Lung (tissue), 17 donors: ENCODE measurements at places on chromosomes 3 and 15. TPM values are rescaled to one million over a fixed set of nuclear protein-coding genes. Genes with fewer than 3 reads are reported as not detected.

SGO1 gene
- total RNA-seq: 0.98 TPM

NR2C2 gene
- 71.0 TPM for total RNA-seq

CCDC33 gene
- total RNA-seq: 12.1 TPM

CLDN18 gene
- total RNA-seq: 316 TPM

ADAMTSL3 gene
- total RNA-seq: 11.7 TPM

FOXB1 gene
- total RNA-seq: not detected

P2RY13 gene
- 4.0 TPM for total RNA-seq

OR5K2 gene
- total RNA-seq: not detected

DYNC1LI1 gene
- total RNA-seq: 50.7 TPM

CYP8B1 gene
- total RNA-seq: not detected

C2CD4B gene
- 12.6 TPM for total RNA-seq

ZNF654 gene
- total RNA-seq: 10.5 TPM

WNT7A gene
- 2.0 TPM for total RNA-seq

STARD9 gene
- 12.3 TPM for total RNA-seq

GRCh38 chr15:35089551-35089950 lies 4.5 kb upstream of the NANOGP8 start:
- DNase-seq: no peak

DNA sequence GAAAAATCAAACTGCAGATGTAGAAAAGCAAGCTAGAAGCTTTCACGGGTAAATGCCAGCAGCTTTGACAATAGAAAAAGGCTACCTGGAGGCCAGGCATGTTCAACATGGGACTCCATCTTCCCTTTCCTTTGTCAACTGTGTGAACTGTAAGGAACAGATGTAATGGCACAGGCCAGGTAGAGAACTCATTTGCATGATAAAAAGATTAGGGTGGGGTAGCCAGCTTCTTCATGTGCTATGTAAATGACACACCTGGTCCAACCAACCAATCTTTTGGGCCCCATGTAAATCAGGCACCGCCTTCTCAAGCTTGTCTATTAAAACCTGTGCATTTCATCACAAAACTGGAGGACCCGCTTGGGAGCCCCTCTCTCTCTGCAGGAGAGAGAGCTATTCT lies 686.5 kb upstream of the GOLIM4 start:
- DNase-seq: no peak

- DNase-seq: no peak
These were observed 65.7 kb upstream of the HES1 start for GRCh38 chr3:194070220-194070633.

- no peak for DNase-seq
These were observed 48.8 kb downstream of the STRIT1 start for GRCh38 chr3:155244699-155245098.

DNA sequence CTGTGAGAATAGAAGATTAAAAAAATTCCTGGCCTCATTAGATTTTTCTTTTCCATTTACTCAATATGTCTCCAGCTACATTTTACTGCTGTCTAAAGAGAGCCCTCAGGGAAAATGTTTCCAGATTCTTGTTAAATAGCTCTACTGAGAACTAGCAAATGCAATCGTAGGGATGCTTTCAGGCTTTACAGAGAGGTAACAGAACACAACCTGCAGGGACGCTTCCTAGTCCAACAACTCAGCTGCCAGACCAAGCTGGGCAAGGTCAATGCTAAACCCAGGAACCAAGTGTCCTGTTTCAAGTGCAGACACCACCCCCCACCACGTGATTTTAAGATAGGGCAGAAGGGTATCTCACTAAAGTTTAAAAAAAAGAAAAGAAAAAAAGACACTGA lies 25.2 kb downstream of the ARHGEF3 start:
- no peak for DNase-seq

- DNase-seq: no peak
These were observed 131.5 kb upstream of the PLXNA1 start for GRCh38 chr3:126851382-126851781.

DNA sequence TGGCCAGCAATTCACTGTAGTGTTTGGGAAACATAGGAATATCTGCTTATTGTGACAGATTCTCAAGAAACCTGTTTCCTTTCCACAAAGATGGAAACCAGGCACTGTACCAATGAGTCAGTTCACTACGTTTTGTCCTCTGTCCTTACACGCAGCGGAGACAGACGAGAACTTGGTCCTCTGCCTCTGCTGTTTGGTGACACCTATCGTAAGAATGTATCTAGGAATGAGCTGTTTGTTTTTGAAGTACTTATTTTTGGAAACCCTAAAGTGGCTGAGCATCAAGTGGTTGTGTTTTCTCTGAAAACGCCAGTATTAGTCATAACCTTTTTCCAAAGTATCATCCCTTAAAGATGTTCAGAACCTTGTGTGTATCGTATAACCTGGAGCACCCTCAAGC lies 93.0 kb downstream of the PGPEP1L start:
- no peak for DNase-seq

GRCh38 chr15:62756326-62756994 lies 286.1 kb upstream of the TPM1 start:
- no peak for DNase-seq

GRCh38 chr3:149000206-149000745 lies 8.9 kb downstream of the GYG1 start:
- no peak for DNase-seq

GRCh38 chr3:14663396-14664135 lies 11.4 kb upstream of the C3orf20 start:
- DNase-seq: no peak

- no peak for DNase-seq
These were observed 65.4 kb upstream of the ITGA11 start for GRCh38 chr15:68497206-68497910.

DNA sequence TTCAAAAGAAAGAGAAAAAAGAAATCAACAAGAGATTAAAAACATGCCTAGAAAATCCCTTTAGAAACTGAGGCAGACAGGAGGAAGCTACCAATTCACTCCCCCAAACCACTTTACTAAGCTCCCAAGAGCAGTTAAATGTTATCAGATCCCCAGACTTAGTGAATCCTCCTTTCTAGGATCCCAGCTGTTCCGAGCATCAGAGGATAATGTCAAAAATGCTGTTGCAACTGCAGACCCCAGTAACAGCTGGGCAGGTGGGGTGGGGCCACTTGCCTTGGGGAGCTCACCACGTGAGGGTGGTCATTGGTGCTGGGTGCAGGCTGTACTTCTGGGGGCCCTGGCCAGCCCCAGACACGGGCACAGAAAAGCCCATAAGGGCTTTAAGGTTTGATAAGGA lies 9.1 kb downstream of the POMGNT2 start:
- DNase-seq: no peak

DNA sequence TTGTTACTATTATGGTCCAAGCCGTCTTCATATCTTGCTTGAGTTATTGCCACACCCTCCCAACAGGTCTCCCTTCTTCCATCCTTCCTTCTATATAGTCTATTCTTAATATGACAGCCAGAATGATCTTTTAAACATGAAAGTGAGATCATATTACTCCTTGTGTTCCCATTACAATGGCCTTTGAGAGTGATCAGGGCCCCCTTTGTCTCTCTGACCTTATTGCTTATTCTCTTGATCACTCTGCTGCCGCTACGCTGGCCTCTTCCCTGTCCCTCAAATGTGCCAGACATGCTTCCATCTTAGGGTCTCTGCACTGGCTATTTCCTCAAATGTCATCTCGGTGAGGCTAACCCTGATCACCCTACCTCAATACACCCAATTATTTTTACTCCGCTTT lies 38.1 kb downstream of the UBE2E2 start:
- no peak for DNase-seq

DNA sequence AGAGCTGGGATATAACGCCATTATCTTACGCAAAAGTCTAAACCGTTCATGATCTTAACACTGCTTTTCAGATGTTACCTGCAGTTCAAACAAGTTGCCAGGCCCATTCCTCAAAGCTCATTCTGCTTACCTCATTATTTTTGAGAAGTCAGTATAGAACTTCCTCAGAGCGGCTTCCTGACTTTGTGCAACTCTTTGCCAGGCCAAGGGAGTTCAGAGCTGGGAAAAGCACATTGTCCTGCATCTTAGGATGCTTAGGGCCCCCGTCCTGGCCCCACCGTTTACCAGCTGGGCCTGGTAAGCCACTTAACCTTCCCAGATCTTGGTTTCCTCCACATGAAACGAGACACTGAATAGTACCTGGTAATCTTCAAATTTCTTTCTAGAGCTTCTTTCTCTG lies 6.8 kb upstream of the C2CD4B start:
- no peak for DNase-seq

- DNase-seq: peak; percentile 71
These were observed 39.7 kb downstream of the KLHL25 start for GRCh38 chr15:85754989-85755388.

DNA sequence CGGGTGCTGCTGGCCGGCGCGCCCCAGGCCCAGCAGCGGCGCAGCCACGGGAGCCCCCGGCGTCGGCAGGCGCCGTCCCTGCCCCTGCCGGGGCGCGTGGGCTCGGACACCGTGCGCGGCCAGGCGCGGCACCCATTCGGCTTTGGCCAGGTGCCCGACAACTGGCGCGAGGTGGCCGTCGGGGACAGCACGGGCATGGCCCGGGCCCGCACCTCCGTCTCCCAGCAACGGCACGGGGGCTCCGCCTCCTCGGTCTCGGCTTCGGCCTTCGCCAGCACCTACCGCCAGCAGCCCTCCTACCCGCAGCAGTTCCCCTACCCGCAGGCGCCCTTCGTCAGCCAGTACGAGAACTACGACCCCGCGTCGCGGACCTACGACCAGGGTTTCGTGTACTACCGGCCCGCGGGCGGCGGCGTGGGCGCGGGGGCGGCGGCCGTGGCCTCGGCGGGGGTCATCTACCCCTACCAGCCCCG lies 777 bp downstream of the LOXL1 start:
- DNase-seq: peak; percentile 47

DNA sequence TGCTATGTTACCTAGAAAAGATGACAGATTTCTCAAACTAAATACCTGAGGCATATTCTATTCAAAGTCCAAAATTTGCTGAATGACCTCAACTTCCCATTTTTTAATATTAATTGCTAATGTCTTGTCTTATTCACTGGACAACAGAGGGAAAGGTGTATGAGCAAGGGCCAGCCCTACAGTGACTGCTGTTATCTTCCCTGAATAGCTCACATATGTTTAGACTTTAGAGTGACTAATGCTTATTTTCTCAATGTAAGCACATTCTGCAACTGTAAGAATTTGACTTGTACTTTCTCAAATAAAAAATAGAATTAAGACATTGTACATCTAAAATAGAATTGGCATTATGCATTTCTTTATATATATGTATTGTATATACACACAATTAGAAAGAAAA lies 26.5 kb upstream of the AADACL2 start:
- no peak for DNase-seq

- DNase-seq: no peak
These were observed 568.9 kb upstream of the NR2F2 start for GRCh38 chr15:95761501-95762165.

- no peak for DNase-seq
These were observed 86.7 kb downstream of the THBS1 start for GRCh38 chr15:39667382-39668127.

- no peak for DNase-seq
These were observed 62.9 kb downstream of the KLF13 start for GRCh38 chr15:31389576-31389975.

- DNase-seq: no peak
These were observed 234.6 kb downstream of the THRB start for GRCh38 chr3:24259901-24260512.

- DNase-seq: peak; percentile 70
These were observed 406 bp upstream of the GABRB3 start for GRCh38 chr15:26773067-26773877.
